ENCODE measurements at places on chromosomes 2 and 18.

DNA sequence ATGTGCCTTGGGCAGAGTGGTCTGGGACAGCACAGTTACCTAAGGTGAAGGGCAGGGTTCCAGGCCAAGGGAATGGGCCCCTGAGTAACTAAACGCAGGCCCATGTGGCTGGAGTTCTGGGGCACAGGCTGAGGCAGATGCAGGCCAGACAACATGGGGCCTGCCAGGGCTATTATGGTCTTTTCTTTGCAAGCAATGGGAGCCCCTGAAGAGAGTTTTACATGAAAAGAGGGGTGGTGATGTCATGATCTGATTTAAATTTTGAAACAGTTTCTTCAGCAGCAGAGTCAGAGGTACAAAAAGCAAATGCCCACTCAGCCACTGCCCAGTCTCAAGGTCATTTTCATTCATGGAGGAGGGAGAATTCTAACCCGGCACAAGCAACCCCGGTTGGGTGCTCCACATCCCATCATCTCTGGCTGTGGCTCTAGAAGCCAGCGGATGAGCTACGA is 5.6 kb downstream of the CHST10 start:
- DNase-seq: no peak

DNA sequence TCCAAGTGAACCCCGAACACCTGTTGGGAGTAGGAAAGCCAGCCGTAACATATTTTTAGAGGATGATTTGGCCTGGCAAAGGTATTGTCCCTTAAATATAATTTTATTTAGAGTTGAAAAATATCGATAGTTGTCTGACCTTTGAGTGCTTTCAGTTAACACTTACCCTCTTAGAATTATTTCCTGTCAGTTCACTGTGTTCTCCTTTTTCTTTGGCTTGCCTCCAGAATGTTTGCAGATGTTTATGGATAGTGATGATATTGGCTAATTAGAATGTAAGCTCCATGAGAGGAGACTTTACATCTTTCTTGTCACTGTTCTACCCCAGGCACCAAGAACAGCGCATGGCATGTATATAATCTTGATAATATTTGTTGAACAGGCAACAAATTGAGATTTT is 19.8 kb downstream of the PIKFYVE start:
- DNase-seq: no peak

DNA sequence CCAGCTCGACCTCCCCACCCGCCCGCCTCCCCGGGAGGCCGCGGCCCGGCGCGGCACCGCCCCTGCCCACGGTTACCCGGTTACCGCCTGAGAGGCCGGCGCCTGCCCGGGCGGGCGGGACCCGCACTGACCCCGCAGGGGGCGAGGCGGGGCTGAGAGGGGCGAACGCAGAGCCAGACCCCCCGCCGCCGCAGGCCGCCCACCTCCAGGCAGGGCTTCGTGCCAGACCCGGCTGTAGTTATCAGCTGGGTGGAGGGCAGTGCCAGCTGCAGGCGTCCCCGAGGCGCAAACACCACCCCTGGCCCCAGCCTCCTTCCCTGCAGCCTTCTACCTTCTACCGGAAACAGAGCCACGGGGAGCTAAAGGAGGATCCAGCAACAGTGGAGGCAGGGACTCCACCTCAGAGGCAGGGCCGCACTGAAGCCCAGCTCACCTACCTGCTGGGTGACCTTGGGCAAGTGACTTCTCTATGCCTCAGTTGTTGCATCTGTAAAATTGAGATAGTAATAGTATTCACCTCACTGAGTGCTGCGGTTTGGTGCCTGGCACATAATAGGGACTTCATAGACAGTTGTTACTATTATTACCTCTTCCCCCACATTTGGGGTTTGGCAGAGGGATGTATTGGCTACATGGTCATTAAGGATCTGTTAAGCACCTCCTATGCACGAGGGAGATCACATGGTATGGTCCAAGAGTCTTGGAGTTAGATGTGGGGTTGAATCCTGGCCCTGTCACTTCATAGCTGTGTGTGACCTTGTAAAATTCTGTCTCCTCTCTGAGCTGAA is 231.6 kb upstream of the SMAD2 start:
- DNase-seq: no peak

- DNase-seq: no peak
Observed at GRCh38 chr2:39486071-39486470, 49.0 kb upstream of the MAP4K3 start.

- no peak for DNase-seq
Observed at GRCh38 chr2:20578895-20579825, 71.7 kb downstream of the HS1BP3 start.

- DNase-seq: no peak
Observed at GRCh38 chr2:80579756-80580155, 275.2 kb upstream of the LRRTM1 start.

- DNase-seq: no peak
Observed at GRCh38 chr2:170214309-170214948, 36.5 kb downstream of the MYO3B start.
